ENCODE measurements at places on chromosomes 7 and 10.

- no peak for DNase-seq
Observed at GRCh38 chr7:97846945-97847344, 25.3 kb downstream of the ASNS start.

GRCh38 chr7:89681448-89681847, 472.8 kb upstream of the STEAP1 start:
- no peak for DNase-seq

- no peak for DNase-seq
Observed at GRCh38 chr10:78416031-78417011, 382.7 kb downstream of the RPS24 start.

DNA sequence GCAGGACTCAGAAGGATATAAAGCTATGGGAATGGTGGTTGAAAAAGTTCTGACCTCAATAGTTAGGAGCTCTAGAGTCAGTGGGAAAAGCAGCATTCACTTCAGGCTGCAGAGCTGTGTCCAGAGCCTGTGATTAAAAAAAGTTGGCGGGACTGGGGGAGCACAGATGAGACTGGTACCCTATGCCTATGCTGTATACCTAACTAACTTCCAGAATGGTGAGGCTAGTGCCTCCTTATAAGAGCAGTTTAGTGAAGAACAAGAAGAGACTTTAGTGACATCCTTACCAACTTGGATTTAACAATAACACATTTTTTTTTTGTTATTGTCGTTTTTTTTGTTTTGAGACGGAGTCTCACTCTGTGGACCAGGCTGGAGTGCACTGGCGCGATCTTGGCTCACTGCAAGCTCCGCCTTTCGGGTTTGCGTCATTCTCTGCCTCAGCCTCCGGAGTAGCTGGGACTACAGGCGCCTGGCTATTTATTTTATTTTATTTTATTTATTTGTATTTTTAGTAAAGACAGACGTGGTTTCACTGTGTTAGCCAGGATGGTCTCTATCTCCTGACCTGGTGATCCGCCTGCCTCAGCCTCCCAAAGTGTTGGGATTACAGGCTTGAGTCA, 6.6 kb upstream of the ZNF282 start:
- DNase-seq = no peak

DNA sequence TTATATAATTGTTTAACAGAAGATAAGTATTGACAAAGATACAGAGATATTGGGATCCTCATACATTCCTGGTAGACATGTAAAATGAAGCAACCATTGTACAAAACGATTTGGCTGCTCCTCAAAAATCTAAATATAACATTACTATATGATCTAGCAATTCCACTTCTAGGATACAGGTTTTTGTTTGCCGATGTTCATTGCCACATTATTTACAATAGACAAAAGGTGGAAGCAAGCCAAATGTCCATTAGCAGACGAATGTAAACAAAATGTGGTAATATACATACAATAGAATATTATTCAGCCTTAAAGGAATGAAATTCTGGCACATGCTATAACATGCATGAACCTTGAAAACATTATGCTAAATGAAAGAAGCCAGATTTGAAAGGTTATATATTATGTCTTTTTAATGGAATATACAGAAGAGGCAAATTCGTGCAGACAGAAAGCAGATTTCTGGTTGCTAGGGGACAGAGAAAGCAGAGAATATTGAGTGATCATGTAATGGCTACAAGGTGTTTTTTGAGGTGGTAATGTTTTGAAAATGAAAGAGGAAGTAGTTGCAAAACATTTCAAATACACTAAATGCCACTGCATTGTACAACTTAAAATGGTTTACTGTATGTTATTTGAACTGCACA, 44.9 kb downstream of the POLR1F start:
- DNase-seq = no peak

DNA sequence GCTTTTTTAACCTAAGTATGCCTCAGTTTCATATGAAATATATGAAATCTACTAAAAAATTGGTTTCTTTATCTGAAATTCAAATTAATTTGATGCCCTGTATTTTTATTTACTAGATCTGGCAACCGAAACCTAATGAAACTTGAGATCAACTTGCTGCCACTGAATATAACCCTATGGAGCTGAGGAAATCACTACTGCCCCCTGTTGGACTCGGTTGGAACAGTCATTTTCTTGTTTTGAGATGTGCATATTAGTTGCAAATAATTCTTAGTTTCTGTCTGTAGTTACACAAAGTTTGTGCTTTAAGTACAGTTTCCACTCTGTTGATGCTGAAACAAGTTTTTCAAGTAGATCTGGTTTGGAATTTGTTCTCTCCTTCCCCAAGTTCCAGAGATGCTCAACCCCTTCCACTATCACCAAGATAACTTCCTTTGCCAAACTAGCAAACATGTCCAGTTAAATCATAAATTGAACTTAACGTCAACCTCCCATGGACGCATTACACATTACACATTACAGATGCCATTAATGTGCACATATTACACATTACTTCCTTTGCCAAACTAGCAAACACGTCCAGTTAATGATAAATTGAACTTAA, 22.2 kb upstream of the EXOC4 start:
- DNase-seq = no peak

GRCh38 chr10:72375585-72375984, 20.9 kb upstream of the DNAJB12 start:
- DNase-seq = no peak

GRCh38 chr10:106513352-106513771, 651.1 kb downstream of the SORCS1 start:
- no peak for DNase-seq

- DNase-seq = peak; percentile 22
Observed at GRCh38 chr7:140810830-140811556, 113.7 kb downstream of the BRAF start.
